Mesenteric fat pad (tissue), 1 donor: ENCODE measurements at places on chromosomes 4 and X.

GRCh38 chr4:6076391-6076790 lies 58.2 kb upstream of the C4orf50 start:
- DNase-seq, result no peak

- DNase-seq, result no peak
Observed at GRCh38 chr4:17811078-17811603, 362 bp downstream of the NCAPG start.

DNA sequence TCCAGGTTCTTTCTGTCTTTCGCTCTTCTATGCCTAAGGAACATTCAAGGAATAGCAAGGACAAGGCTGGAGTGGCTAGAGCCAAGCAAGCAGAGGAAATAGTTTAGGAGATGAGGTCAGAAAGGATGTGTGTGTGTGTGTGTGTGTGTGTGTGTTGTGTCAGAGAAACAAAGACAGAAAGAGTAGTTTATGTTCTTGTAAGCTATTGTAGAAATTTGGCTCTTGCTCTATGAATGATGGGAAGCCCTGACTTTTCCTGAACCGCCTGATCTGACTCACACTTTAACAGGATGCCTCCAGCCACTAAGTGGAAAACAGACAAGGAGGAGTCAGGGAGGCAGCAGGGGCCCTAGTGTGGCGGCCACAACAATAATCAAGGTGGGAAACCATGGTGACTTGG lies 39.7 kb downstream of the LGI2 start:
- peak; percentile 28 for DNase-seq

DNA sequence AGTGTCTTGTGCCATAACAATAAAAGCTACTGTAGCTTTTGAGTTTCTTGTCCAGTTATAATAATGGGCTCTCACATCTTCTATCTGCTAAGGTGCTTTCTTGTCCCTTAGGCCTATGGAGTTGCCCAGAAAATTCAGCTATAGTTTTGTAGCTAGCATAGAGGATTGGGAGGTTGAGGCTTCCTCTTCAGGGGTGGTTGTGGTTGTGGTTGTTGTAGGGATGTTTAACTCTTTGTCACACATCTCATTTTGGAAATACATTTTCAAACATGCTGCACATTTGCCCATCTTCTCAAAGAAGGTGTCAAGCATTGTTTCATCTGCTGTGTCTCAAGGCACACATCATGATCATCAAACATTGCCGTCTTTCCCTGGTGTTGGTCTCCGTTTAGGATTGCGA lies 65.0 kb downstream of the ATXN3L start:
- DNase-seq, result no peak

DNA sequence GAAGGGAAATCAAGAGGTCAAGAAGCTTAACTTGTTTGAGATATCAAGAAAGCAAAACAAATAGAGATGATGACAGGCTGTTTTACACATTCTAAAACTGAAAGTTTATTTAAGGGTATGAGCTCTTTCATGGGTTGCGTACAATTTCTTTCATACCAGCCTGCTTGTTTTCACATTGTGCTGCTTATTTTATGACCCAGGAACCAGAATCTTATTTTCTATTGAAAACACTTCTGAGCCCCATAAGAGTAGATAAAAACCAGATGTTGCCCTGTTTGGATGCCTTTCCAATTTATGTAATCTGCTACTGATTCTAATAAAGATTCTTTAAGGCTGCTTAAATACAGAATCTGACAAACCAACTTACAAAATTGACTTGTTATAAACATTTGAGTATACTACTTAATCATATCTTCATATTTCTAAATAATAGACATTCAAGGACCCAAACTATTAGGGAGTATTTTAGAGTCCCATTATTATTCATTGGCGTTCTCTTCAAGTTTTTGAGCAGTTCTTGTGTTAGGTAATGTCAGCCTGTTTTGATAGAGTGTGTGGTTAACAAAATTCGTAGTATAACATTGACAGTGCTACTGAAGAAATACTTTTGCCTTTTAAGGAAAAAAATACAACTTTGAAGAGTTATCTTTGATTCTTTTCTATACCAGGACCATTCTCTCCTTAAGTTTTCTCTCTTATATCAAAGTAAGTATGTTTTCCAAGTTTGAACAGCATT lies 74.4 kb downstream of the PDLIM5 start:
- DNase-seq, result no peak

DNA sequence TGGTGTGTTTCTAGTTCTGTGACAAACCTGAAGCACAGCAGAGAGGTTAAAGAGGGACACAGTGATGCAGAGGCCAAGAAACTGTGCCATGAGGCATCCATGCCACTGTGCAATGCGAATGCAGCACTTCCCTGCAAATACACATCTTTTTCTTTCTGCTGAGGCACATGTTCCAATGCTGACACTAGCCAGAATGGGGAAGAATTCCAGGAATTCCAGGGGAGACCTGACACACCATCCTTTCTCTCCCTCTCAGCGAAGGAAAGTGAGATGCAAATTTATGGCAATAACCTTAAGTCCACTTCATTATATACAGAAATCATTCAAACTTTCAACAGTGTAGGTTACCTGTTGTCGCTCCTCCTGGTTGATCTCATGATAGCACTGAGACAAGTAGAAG lies 204.8 kb downstream of the LDB2 start:
- DNase-seq, result no peak
